ENCODE measurements at places on chromosomes 7 and 10.

DNA sequence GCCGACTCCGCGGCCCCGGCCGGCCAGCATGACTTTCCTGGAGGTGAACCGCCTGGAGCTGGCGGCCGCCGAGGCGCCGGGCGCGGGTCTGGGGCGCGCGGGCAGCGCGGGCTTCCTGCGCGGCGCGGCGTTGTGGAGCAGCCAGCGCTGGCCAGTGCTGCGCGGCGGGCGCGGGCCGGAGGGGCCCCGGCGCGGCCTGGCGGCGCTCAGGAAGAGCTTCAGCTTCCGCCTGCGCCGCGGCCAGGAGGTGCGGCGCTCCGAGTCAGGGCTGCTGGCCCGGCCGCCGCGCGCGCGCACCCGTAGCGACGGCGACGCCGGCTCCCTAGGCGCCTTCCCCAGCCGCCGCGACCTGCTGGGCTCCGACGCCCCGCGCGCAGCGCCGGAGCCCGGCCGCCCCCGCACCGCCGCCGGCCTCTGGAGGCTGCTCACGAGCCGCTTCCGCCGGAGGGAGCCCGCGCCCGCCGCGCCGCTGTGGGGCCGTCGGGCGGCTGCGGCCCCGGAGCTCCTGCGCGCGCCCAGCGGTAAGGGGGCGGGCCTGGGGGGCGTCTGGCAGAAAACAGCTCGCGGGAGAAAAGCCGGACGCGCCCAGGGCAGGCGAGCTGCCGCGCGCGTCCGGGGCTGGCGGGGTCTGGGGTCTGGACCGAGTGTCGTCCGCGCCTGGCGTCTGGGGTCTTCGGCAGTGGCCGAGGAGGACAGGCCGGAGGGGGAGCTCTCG is 29.0 kb downstream of the AGAP3 start:
- peak; percentile 39 for DNase-seq

DNA sequence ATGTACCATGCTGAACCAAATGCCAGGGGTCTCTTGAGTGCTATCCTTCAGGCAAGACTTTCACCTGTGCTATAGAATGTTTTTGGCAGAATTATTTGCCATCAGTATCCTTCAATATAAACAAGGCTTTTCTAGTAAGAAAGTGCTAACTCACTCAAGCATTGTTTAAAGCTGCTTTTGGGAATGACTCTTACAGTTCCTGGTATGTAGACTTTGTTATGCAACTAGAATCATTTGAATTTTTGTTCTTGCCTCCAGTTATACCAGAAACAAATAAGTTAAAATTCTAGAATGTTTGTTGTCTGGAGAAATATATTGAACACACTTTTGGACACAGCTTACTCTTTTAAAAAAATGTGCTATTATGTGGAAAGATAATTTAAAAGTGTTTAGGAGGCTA is 39.5 kb upstream of the RTKN2 start:
- DNase-seq = no peak

GRCh38 chr10:75477680-75478079 is 46.3 kb downstream of the LRMDA start:
- DNase-seq = no peak

GRCh38 chr10:46228563-46229071 is 58.2 kb upstream of the ANTXRL start:
- DNase-seq = peak; percentile 67

- no peak for DNase-seq
These were observed 191.8 kb upstream of the CDCA7L start for GRCh38 chr7:22137466-22137865.

DNA sequence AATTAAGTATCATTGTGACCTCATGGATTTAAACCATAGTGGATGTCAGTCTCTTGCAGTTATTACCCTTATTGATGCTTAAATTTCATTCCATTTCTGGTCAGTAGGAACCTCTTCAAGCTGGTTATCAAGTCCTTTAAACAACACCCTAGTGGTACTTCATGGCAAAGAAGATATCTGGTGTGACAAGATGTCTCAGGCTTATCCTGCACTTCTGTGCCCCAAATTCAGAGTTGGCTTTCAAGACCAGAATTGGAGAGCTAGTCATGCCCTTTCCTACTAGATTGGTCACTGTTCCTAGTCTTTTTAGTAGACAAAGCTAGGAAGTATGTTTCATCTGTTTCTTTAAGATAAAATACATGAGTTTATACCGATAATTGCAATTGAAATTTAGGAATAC is 54.9 kb downstream of the KMT2E start:
- no peak for DNase-seq

Data from activated naive CD4-positive, alpha-beta T cell treated with anti-CD3 and anti-CD28 coated beads, Interleukin-2, amount 10 ng/mL, durations not matched to agents 7 days and 5 days (primary cell).